ENCODE measurements at places on chromosomes 11 and 22. TPM values are rescaled to one million over a fixed set of nuclear protein-coding genes. Genes with fewer than 3 reads are reported as not detected.

Gene CDC45
- total RNA-seq: 28.6 TPM

Gene RIBC2
- 0.46 TPM for total RNA-seq

Gene CASP5
- total RNA-seq: not detected

Gene CRYBA4
- total RNA-seq: not detected

Gene BLID
- 0.71 TPM for total RNA-seq

Gene NCAM1
- not detected for total RNA-seq

Gene MN1
- 18.3 TPM for total RNA-seq

Gene PLEKHA7
- total RNA-seq: 15.4 TPM

Gene SAA4
- 0.42 TPM for total RNA-seq

Gene TIGD3
- total RNA-seq: not detected

Gene MS4A12
- not detected for total RNA-seq

Gene NXPE2
- not detected for total RNA-seq

Gene NXPE4
- not detected for total RNA-seq

Gene PRRG4
- 25.5 TPM for total RNA-seq

Gene CYP2D6
- total RNA-seq: 0.28 TPM

Gene RHOD
- total RNA-seq: 363 TPM

Gene MRPL11
- 64.4 TPM for total RNA-seq

Gene PATE4
- not detected for total RNA-seq

Gene OR52N4
- not detected for total RNA-seq

Gene ACTN3
- total RNA-seq: 0.14 TPM

Gene DBX1
- total RNA-seq: not detected

Gene SCGB1D2
- not detected for total RNA-seq

Gene PAK1
- 38.6 TPM for total RNA-seq

Gene SYNGR1
- total RNA-seq: 6.5 TPM

Gene MOGAT2
- not detected for total RNA-seq

Gene ROBO4
- not detected for total RNA-seq

Gene LIF
- 2.5 TPM for total RNA-seq

Gene CRYBB2
- total RNA-seq: not detected

Gene HTR3B
- not detected for total RNA-seq

Gene ZDHHC13
- 13.7 TPM for total RNA-seq

Gene SMTNL1
- total RNA-seq: not detected

Gene WNT7B
- total RNA-seq: 29.7 TPM

Gene WDR74
- total RNA-seq: 67.6 TPM

Gene RASSF10
- total RNA-seq: 6.5 TPM

Gene OR51E2
- total RNA-seq: not detected

Gene APOL3
- total RNA-seq: not detected

Gene PRG3
- not detected for total RNA-seq

Gene AMPD3
- total RNA-seq: 5.9 TPM

Gene C11orf91
- not detected for total RNA-seq

Gene SLC22A8
- not detected for total RNA-seq

Gene CREBZF
- total RNA-seq: 21.9 TPM

Gene FREY1
- total RNA-seq: 0.21 TPM

Gene GRAP2
- total RNA-seq: not detected

Gene DDI1
- total RNA-seq: not detected

Gene CREB3L1
- 0.46 TPM for total RNA-seq

Gene ARVCF
- 16.7 TPM for total RNA-seq

Gene HBD
- not detected for total RNA-seq

Gene GAL3ST1
- not detected for total RNA-seq

Gene NPAS4
- total RNA-seq: not detected

Gene HTR3A
- total RNA-seq: not detected

Gene CCDC87
- total RNA-seq: 0.23 TPM

Gene ABTB2
- total RNA-seq: 3.3 TPM

Gene JOSD1
- 62.0 TPM for total RNA-seq

Gene DDX25
- not detected for total RNA-seq

Gene MMP11
- 1.3 TPM for total RNA-seq

Gene ENTHD1
- not detected for total RNA-seq

Gene CALCA
- total RNA-seq: not detected

Data from airway epithelial cell (primary cell).